ENCODE measurements at places on chromosomes 7 and 10.

GRCh38 chr10:68047554-68048327 is 27.3 kb downstream of the HERC4 start:
- DNase-seq: no peak

- no peak for DNase-seq
Observed at GRCh38 chr7:106866298-106867281, 1.5 kb downstream of the PIK3CG start.

GRCh38 chr7:151661587-151661986 is 141.9 kb upstream of the RHEB start:
- DNase-seq: no peak

GRCh38 chr7:64574540-64575099 is 11.7 kb upstream of the ZNF680 start:
- no peak for DNase-seq

GRCh38 chr7:158614700-158615099 is 27.1 kb upstream of the PTPRN2 start:
- no peak for DNase-seq

DNA sequence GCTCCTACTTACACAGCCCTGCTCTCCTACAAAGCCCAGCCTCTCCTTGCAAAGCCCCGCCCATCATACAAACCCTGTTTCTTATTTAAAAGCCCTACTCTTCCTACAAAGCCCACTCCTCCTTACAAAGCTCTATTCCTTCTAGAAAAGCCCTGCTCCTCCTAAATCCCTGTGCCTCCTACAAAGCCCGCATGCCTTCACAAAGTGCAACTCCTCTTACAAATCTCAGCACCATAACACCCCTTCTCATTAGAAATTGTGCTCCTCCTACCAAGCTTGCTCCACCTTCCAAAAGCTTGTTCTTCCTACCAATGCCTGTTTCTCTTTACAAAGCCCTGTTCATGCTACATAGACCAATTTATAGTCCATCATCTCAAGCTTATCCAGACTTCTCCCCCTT is 66.1 kb downstream of the PCGF5 start:
- no peak for DNase-seq

DNA sequence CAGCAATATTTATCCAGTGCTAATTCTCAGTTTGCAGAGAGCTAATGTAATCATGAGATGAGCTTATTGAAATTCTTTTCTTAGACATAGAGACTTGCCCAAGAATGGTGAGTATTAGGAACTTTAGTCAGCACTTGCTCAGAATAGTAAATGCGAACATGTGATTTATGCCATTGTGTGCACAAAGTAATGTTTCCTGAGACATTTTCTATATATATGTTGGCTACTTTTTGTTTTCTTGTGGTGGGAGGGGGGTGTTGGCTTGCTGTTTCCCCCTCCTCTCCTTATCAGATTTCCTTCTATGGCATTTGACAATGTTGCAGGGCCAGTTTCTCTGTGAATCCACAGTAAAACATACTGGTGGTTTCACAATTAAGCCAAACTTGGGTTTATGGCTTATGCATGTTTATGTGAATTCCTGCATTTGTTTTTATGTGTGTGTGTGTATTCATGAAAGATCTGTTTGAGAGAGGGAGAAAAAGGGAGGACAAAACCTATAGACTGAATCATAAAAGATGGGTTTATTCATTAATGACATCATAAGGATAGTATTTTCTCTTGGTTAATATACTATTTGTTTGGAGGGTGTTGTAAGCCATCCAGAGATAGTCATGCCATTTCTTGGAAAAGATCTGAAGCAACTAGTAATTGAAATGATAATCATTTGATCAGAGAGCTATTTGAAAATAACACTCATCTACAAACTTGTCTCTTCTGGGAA is 36.3 kb downstream of the ARID5B start:
- no peak for DNase-seq

GRCh38 chr7:68200051-68200670 is 1203.5 kb downstream of the TYW1 start:
- no peak for DNase-seq

DNA sequence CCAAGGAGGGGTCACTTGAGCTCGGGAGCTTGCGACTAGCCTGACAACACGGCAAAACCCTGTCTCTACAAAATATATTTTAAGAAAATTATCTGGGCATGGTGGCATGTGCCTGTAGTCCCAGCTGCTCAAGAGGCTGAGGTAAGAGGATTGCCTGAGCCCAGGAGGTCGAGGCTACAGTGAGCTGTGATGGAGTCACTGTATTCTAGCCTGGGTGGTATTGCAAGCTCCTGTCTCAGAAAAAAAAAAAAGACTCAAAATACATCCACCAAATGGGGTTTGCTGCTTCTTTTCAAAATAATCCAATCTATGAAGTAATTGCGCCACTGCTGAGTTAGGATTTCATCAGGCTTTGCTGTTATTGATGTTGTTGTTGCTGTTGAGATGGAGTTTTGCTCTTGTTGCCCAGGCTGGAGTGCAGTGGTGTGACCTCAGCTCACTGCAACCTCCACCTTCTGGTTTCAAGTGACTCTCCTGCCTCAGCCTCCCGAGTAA is 11.1 kb upstream of the VIM start:
- no peak for DNase-seq

DNA sequence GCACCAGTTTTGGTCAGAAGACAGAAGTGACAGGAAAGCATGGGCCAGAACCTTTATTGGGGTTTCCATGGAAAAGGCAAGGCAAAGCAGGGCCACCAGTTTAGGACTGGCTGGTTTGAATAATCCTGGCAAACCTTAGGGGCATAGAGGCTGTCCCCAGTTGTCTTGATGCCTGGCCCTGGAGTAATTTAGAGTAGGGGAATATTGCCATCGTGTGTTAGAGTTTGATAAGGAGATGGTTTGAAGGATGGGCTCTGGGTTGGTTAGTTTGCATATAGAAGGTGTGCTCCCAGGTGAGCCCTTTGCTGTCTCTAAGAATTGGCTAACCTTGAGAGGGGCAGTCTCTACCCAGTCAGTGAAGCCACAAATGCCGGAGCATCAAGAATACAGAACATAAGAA is 79.6 kb downstream of the ZNF777 start:
- no peak for DNase-seq

- no peak for DNase-seq
Observed at GRCh38 chr7:37853468-37853867, 5.1 kb downstream of the NME8 start.

DNA sequence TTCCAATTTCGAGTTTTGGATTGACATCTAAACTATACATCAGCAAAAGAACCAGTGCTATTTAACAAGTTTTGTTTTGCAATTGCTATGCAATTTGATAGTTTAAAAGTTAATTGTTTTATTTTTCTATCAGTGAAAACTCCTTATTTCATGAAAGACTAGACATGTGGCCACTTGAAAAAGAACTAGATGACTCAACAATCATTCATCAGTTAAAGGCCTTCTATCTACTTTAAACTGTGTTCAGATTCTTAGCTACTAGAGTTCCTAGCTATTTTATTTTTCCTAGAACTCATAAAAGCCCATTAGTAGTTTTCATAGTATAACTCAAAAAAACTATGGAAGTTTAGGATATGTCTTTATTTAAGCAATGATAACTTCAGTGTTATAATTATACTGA is 104.6 kb upstream of the LSM8 start:
- DNase-seq: no peak

DNA sequence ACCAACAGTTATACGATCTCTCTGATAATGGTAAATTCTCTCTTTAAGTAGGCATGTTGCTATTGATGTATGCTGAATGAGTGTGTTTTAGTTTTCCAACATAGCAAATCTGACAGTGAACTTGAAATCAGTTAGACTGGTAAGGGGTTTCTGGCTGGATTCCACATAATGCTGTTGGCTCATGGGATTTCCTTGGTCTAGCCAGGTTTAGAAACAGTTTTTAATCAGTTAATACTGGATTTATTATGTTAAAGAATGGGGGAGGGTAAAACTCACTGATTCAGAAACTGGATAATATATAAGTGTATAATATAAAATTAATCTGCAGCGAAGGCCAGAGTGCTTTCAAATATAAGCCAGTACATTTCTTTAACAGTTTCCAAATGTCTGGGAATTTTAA is 55.6 kb downstream of the PCDH15 start:
- no peak for DNase-seq

- DNase-seq: no peak
Observed at GRCh38 chr10:15813415-15813814, 46.9 kb downstream of the MINDY3 start.

GRCh38 chr10:97762056-97762455 is 9.7 kb downstream of the SFRP5 start:
- DNase-seq: no peak

GRCh38 chr7:82442492-82443035 is 1.0 kb downstream of the CACNA2D1 start:
- no peak for DNase-seq

DNA sequence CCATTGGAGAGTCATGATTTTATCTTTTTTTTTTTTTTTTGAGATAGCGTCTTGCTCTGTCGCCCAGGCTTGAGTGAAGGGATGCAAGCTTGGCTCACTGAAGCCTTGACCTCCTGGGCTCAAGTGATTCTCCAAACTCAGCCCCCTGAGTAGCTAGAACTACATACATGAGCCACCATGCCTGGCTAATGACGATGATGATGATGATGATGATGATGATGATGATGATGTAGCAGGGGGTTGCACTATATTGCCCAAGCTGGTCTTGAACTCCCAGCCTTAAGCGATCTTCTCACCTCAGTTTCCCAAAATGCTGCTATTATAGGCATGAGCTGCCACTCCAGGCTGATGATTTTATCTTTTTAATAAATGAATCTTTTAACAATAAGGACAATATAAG is 13.9 kb upstream of the PLAC9 start:
- no peak for DNase-seq

- DNase-seq: no peak
Observed at GRCh38 chr10:86402283-86402941, 35.8 kb upstream of the GRID1 start.

DNA sequence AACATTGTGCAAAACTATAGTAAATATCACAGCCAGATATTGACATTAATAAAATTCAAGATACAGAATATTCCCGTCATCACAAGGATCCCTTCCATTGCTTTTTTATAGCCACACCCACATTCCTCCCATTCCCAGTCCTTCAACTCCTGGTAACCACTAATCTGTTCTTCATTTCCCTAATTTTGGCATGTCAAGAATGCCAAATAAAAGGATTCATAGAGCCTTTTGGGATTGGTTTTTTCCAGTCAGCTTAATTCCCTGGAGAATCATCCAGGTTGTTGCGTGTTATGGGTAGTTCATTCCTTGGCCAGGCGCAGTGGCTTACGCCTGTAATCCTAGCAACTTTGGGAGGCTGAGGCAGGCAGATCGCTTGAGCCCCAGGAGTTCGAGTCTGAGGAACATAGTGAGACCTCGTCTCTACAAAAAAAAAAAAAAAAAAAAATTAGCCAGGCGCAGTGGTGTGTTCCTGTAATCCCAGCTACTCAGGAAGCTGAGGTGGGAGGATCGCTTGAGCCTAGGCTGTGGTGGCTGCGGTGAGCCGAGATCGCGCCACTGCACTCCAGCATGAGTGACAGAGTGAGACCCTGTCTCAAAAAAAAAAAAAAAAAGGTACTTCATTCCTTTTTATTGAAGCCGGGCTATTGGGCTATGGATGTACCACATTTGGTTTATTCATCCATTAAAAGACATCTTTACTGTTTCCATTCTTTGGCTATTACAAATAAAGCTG is 2.7 kb downstream of the OGDH start:
- no peak for DNase-seq

- no peak for DNase-seq
Observed at GRCh38 chr10:25805986-25806385, 128.0 kb upstream of the MYO3A start.

DNA sequence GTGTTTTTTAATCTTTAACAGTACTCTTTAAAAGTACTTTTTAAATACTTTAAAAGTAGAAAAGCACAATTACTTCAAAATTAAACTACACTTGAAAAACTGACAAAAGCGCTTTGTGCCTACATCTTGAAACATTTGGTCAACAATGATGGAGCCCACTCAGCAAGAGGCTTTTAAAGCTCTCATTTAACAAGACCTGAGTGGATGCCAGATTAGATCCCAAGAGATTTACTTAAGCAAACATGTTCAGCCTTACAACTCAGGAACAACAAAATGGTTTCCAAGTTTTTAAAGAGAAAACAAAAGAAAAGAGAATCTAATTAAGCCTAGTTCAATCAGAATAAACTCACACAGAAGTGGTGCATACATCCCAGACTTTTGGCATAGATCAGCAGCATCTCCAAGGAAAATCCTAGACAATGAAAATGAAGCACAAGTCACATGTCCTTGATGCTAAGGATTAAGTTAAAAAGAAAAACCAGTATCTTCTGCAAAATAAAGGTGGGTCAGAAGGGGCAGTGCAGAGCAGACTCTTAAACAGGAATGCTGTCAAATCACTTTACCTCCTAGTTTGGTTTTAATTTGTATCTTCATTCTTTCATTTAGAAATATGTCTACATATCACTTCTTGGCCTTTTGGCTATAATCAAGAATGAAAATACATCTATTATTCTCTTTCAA is 26.2 kb downstream of the HIBADH start:
- DNase-seq: no peak

DNA sequence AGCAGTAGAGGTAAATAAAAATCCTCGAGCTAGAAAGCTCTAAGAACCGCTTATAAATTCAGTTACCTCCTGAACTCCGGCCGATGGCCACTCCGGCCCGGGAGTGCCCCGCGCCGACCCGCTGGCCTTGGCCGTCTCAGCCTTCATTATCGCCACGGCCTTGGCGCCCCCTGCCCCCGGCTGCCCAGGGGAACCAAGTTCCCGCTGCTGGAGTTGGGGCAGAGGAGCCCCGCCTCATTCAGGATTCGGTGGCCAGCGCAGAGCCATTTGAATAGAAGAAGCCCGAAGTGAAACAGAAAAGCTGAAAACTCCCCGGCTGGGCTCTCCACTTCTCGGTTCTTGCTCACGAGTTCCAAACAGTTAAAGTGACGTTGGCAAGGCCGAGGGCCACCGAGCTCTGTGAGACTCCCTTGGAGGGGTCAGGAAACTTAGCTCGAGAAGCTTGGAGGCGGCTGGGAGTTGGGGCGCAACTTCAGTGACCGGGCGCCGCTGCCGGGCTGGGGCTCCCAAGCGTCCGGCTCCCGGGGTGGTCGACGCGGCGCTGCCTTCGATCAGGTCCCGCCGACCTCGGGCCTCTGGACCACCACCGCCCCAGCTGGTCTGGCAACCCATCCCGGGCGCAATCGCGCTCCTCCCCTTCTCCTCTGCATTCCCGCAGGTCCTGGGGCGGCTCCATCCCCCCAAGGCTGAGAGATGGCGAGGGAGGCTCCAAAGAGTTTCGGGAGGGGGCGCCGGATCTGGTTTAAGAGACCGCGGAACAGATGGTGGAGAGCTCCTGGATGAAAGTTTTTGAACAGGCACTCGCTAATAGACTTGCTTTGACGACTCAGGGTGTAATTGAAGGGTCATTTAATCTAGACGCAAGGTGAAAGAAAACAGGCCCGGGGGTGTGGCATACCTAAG is 5.8 kb upstream of the FEZF1 start:
- no peak for DNase-seq

- no peak for DNase-seq
Observed at GRCh38 chr7:13920053-13920697, 69.3 kb downstream of the ETV1 start.

GRCh38 chr10:114754445-114755320 is 66.9 kb upstream of the FHIP2A start:
- DNase-seq: no peak

- DNase-seq: no peak
Observed at GRCh38 chr7:42805601-42806000, 106.3 kb downstream of the C7orf25 start.

- DNase-seq: no peak
Observed at GRCh38 chr10:21160116-21160515, 263.0 kb upstream of the NEBL start.
